ENCODE measurements at places on chromosomes 12 and 14.
A peak's percentile ranks its signal among the peaks of the same experiment; 100 is the strongest.

DNA sequence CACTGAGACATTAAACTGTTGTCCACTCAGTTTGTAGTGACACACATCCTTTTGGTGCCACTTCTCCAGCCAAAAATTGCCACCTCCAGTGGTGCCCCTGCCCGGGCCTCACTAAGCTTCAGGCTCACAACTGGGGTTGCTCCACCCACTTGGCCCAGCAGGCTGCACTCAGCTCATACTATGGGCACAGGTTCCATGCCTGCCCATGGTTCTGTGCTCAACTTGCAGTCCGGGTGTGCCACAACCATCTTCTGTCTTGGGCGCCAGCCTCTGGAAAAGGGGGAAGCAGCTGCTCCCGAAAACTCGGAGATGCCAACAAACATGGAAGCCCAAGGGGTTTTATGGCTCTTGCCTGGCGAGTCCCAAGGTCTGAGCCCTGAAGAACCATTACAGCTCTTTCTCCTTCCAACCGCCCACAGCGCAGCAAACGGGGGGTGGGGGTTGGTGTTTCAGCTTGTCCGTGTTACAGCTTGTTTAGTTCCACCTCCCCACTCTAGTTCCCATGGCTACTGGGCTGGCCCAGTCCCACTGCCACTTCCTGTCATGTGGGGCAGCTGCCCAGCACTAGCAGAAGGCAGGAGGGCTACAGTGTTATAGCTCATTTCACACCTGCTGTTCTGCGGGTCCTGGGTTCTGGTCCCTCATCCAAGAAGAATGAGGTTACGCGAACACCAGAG is 998.3 kb downstream of the SLC16A7 start:
- no peak for DNase-seq

DNA sequence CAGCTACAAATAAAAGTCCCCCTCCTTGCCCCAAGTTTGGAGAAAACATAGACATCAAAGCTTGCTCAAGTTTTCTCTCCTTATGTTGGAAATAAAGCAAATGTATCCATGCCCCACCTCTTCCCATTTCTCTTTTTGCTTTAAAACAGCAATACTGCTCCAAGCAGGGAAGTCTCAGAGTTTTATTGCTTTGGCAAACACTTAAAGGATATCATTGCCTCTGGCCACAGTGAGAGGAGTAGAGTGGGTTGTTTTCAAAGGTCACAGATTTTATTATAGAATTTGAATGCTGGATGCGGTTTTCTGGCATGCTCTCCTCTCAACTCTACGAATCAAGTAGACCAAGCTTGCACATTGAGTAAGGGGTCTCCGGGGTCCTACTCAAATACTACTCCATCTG is 149.7 kb downstream of the TTC7B start:
- DNase-seq, result no peak

DNA sequence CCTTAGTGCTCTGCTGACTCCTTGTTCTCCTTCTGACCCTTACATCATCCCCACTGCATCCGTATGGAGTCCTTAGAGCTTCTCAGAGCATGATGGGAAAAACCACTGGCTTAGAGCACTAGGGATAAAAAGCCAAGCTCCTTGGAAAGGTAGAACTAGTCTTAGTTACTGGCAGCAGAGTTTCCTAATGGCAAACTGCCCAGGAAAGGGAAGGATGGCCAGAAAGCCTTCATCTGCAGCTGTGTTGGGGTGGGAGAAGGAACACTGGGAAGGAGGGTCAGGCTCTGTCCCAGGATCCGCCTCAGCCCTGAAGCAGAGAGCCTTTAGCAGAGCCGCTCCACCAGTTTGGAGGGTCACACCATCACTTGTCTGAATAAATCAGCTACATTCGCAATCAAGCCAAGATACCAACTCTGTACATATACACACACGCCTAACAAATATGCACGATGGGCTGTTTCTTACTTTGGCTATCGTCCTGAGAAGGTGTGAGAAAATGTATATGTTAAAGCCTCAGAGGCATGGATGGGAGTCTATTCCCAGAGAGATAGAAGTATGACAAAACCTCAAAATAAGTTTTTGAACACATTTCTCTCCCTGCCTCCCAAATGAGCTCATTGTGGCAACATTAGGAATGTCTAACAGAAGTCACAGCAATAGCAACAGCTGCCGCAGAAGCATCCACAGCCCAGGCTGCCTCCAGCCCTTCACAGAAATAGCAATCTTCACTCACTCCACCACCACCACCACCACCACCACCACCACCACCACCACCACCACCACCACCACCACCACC is 18.6 kb upstream of the GALNT8 start:
- DNase-seq, result peak; percentile 90

DNA sequence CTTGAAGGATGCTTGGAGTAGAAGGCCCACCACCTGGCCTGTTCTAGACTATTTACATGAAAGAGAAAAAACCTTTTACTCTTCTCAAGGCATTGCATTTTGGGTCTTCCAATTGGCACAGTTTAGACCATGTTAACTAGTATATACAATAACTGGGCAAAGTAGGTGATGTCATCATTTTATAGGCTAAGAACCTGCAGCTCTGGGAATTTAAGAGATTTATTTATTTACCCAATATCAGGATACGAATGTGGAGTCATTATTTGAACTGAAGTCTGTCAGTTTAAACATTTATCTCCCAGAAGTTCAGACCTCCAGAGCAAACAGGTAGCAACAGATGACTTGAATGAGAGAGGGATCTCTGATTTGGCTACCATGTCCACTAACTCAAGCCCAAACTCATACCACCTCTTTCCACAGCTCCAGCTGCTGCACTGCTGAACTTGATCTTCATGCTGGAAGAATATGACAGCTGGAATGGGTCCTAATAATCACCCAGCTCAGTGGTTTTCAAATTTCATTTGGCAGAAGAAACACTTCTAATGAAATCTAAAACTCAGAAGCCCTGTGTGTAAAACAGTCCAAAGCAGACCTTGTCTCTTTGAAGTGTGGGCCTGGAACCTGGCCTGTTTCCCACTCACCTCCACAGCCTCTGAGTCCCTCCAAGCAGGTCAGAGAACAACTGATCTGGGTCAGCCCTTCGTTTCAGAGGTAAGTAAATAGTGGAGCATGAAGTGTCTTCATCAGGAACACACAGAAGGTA is 179.2 kb downstream of the EMP1 start:
- no peak for DNase-seq

DNA sequence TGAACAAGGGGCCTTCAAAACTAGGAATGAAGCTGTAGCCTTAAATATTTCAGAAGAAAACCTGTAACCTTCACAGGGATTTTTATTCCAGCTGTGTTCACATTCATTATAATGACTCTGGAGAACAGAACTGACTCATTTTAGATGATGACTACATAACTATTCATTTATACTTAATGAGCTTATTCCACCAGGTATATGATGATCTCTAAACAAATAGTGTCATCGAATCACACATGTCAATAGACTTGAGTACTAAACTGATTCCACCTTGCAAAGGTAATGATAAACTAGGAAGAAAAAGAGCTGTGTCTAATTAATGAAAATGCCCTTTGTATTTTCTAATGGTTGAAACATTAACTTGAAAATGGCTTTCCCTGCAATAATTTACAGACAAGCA is 433.2 kb downstream of the PDZRN4 start:
- DNase-seq, result no peak

GRCh38 chr12:46005151-46005797 is 14.9 kb upstream of the SCAF11 start:
- DNase-seq, result no peak

DNA sequence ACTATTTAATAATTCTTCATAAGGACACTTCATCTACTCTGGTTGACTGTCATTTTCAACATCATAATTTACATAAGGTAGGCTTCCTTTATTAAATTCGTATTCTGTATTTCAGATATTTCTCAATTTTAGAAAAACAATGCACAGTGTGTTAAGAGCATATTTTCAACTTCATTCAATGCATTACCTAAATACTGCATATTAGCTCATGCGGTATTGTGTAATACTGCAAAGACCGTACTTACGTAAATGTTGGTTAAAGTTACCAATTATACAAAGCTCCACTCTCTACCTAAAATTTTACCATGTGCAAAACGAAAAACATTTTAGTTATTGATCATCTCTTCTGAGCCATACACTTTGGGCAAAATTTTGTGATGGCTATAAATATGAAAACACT is 62.8 kb downstream of the EXOC5 start:
- no peak for DNase-seq

DNA sequence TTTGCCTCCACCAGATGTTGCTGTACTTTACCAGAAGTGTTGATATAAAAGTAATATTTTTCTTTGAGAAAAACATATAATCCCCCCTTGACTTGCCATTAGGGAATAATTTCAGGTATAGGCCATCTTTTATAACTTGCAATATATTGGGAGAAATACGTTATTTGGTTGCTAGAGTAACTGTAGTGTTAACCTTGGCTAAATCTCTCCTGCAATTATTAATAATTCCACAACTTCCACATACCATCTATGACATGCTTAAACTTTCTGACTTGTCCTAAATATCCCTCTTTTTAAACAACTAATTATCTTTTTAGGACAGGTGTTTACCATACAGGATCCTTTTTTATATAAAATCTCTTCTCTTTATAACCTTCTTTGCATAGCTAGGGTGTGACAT is 1048.2 kb downstream of the SLC16A7 start:
- no peak for DNase-seq

GRCh38 chr12:10331642-10332239 is 24.1 kb downstream of the KLRD1 start:
- peak; percentile 36 for DNase-seq

DNA sequence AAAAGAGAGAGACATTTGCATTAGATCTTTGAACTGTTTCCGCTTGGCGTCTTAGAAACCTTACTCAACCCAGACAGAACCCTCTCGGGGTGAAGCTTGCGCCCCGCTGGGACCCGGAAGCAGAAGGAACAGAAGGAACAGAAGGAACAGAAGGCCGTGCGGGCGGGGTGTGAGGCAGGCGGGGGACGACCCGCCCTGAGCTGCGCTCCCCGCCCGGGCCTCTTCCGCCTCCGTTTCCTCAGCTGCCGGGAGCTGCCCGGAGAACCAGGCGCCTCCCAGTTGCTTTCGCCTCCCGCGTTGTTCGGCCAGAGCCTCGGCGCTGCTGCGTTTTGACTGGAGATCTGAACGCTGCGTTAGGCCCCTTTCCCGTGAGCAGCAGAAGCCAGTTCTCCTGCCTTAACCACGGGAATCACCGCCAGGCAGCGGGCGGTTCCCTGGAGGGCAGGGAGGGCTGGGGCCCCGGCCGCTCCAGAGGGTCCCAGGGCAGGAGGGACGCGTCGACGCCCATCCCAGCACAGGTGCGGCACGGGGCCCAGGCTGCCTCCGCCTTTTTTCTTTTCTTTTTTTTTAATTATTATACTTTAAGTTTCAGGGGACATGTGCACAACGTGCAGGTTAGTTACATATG is 19.3 kb upstream of the MMP17 start:
- no peak for DNase-seq

- no peak for DNase-seq
Measured at GRCh38 chr14:66701813-66702212, 193.9 kb downstream of the GPHN start.

DNA sequence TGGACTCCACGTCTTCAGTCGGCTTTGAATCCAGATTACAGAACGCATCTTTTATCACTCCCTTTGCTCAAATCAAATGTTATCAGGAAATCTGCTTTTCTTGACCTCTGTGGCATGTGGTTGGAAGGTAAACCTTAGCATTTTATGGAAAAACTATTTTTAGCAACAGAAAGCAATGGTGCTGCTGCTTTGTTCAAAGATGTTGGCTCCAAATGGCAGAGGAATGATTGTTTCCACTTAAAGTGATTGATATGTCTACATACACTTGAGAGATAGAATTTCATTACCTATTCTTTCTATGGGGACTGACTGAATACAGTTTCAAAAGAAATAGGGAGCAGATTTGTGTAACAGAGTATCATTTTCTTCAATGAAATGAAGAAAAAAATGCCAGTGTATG is 761.2 kb downstream of the NOVA1 start:
- DNase-seq, result no peak

- no peak for DNase-seq
Measured at GRCh38 chr14:82313889-82314288, 780.2 kb upstream of the SEL1L start.

GRCh38 chr14:94145902-94146527 is 16.6 kb upstream of the IFI27L2 start:
- DNase-seq, result no peak

DNA sequence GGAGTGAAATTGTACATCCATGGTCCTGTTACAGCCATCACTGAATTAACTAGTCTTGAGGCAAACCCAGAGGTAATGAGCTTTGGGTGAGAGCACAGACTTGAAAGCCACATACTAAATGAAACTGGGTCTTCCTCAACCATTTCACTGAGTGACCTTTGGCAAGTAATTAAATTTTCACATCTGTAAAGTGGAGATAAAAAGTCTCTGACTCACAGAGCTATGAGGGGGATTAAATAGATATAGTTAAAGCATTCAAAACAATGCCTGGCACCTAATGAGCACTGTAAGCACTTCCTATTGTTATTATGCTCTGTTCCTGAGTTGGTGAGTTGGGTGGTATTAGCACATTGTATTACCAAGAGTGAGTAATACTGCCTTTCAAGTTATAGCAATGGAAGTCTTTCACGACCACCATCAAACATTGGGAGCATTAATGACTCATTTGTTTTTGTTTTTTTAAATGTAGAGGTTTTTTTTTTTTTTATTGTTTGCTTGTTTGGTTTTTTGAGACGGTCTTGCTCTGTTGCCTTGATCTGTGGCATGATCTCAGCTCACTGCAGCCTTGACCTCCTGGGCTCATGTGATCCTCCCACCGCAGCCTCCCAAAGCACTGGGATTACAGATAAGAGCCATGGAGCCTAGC is 12.5 kb upstream of the STRN3 start:
- no peak for DNase-seq

DNA sequence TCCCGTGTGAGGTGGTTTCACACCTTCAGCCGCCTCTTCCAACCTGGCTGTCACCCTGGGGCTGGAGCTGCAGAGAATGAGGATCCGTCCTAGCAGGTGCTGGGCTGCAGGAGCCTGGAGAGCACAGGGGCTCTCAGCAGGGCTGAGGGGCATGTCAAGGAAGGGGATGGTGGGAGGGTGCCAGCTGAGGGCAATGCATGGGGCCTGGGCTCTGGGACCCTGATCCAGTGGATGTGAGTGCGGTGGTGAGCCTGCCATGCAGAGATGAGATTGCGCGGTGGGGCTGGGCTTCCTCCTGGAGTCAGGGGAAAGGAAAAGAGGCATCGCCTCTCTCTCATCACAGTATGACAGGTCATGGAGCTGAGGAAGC is 31.5 kb downstream of the ANAPC7 start:
- DNase-seq, result no peak

DNA sequence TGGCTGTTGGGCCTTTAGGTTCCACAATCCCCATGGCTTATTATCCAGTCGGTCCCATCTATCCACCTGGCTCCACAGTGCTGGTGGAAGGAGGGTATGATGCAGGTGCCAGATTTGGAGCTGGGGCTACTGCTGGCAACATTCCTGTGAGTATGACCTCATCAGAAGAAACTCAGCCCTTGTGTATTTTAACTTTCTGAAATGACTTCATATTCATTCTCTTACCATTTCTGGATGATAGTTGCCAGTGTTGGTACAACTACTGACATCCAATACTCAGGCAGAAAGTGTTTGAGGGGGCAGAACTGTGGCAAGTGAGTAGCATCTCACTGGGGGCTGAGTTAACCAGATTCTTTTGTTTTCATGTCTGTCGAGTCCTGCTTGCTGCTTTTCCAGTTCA is 2.3 kb downstream of the DAZAP2 start:
- no peak for DNase-seq

GRCh38 chr12:117272690-117273089 is 82.4 kb upstream of the FBXO21 start:
- no peak for DNase-seq

All from hindlimb muscle (tissue), 1 donor.